ENCODE measurements at places on chromosomes 12 and 14.

- DNase-seq = peak; percentile 36
Measured at GRCh38 chr12:26636710-26637328, 196.2 kb downstream of the ITPR2 start.

DNA sequence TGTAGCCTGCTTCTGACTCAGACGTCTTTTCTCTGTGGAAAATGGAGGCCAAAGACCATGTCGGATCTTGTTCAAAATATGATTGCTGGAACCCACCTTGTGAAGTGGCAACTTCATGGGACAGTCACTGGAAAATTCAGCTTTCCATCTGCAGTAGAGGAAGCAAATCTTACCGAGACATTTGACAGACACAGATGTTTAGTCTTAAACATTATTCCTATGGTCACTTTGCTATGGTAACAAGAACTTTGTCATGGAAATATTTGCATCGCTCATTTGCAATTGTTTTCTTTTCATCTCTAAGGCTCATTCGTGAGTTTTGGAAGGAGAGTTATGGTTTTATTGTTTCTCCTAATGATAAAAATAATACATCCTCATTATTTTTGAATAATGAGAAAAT lies 98.3 kb upstream of the HIF1A start:
- DNase-seq = peak; percentile 39

DNA sequence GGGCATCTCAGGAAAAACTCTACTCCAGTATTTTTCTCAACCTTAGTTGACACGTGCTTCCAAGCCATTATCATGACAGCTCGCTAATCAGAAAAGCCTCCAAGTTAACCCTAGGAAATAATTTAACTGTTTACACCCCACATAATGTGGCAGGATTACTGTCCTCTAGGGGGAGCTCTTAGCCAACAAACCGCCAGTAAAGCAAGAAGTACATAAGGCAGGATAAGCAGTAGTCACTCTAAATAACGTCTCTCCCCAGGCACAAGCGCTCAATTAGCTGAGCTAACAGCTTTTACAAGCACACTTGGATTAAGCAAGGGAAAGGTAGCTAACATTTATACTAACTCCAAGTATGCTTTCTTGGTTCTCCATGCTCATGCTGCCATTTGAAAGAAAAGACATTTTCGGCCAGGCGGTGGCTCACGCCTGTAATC lies 22.8 kb downstream of the APOBEC1 start:
- DNase-seq = no peak

GRCh38 chr12:123873793-123874192 lies 98.8 kb downstream of the CCDC92 start:
- DNase-seq = no peak

DNA sequence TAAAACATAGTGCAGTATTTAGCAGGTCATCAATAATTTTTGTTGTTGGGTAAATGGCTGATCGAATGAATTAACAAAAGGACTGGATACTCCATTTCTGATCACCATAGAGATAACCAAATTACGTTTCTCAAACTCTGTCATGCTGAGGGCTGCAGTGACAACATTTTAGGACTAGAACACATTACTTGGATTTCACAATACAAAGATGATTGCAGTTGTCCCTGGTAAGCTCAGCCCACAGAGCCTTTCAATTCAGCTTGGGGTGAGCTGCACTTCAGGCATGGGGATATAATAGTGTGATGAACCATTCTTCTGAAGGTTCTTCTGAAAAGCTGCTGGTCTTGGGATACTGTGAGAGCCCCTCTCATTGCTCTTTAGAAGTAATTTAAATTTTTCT lies 74.3 kb downstream of the FAR2 start:
- DNase-seq = peak; percentile 4

DNA sequence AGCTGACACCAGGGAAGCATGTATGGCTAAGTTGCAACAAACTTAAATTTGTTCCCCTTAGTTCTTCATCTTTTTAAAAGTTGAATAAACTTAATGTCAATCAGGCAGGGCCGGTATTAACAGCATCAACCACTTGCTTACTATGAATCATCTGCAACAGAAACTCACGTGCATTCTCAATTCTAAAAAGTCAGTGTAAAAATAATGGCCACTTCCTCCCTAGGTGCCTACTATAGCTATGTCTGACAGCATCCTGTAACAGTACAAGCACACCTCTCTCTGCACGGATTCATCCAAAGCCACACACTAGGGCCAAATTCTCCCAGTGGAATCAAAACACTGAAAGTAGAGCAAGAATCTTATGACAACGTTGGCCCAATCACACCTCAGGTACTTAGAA lies 48.6 kb downstream of the PPP1R36 start:
- DNase-seq = no peak

DNA sequence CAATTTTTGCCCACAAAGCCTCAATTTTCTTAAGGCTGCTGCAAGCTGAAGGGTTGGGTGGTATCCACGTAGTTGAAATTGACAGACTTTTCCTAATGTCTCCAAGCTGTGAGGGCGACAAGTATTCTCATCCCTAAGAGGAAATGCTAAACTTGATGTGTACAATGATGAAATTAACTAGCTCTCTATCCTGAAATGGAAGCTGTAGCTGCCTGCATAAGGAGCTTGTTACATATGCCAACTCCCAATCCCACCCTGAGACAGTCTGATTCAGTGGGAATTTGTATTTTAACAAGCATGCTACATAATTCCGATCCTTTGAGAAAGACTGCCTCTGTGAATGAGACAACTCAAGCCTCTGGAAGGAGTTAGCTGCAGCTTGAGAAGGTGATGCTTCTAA lies 45.7 kb upstream of the MDM1 start:
- no peak for DNase-seq

DNA sequence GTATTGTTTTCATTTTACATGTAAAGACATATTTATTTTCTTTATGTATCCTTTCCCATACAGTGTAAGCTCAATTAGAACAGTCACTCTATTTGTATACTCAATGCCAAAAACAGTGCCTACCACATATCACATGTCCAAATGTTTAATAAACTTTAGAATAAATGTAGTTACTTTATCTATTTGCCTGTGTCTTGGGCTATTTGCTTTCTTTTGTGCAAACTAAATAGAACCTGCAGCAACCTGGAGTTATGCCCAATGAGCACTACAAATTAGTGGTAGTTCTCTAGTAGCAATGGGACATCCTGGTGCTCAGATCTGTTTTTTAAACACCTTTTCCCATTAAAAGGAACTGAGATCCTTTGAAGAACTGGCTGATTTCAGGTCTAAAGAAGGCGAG lies 186.7 kb downstream of the PPFIA2 start:
- DNase-seq = no peak

DNA sequence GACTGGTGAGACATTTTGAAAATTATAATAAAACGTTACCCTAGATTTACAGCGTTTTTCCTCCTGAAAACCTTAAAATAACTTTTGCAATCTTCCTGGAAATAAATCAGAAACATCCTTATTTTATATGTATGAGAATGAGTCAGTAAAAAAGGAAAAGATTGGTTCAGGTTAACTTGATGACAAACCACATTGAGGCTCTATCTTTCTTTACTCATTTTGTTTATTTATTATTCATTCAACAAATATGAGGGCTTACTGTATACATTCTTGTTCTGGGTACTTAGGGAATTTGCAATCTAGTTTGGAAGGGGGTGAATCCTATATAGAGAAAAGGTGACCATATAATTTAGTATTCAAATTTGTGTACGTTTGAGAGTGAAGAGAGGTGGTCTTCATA lies 156.6 kb downstream of the UNC79 start:
- DNase-seq = no peak

GRCh38 chr14:34875031-34875922 lies at the start of gene BAZ1A:
Gene BAZ1A, minus strand, starts transcription at chr14:34875360. Its CDS starts 756 bp downstream, at chr14:34874604.
- peak; percentile 88 for DNase-seq

- no peak for DNase-seq
Measured at GRCh38 chr14:34111953-34112352, 161.1 kb upstream of the EGLN3 start.

All from fibroblast of gingiva (primary cell).